Fibroblast of skin of right quadriceps (primary cell): ENCODE measurements at places on chromosomes 6 and 20.
A peak's percentile ranks its signal among the peaks of the same experiment; 100 is the strongest.

GRCh38 chr6:41424370-41425058, 89.1 kb downstream of the NCR2 start:
- DNase-seq, result peak; percentile 77

GRCh38 chr6:137877606-137878005, 10.5 kb downstream of the TNFAIP3 start:
- DNase-seq, result no peak

GRCh38 chr20:62427172-62428001, at the start of gene RBBP8NL:
RBBP8NL (minus strand) TSS chr20:62427539; CDS start chr20:62419647, 7,892 bp downstream.
- DNase-seq, result no peak

DNA sequence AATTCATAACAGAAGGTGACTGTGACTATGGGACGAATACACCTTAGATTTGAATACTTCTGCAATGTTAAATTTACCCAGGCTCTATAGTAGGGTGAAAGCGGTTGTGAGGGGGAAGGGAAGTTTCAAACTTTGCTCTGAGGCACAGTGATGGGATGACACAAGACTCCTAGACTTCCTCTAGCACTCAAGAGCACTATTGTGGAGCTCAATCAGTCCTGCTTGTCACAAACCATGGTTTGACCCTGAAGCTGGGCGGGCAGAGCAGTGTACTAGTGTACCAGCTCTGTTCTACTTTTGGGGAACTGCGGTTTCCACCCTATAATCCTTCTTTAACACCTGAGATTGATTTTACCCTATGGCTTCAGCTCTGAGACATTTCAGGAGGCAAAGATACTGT, 17.1 kb downstream of the TRIM27 start:
- DNase-seq, result no peak

DNA sequence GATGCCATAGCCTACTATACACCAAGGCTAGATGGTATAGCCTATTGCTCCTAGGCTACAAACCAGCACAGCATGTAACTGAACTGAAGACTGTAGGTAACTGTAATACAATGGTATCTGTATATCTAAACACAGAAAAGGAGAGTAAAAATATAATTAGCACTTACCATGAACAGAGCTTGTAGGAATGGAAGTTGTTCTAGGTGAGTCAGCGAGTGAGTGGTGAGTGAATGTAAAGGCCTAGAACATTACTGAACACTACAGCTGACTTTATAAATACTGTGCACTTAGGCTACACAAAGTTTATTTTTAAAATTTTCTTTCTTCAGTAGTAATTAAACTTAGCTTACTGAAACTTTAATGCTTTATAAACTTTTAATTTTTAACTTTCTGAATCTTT, 129.5 kb downstream of the BTBD9 start:
- peak; percentile 56 for DNase-seq

GRCh38 chr6:121042766-121043165, 291.5 kb downstream of the TBC1D32 start:
- DNase-seq, result no peak

DNA sequence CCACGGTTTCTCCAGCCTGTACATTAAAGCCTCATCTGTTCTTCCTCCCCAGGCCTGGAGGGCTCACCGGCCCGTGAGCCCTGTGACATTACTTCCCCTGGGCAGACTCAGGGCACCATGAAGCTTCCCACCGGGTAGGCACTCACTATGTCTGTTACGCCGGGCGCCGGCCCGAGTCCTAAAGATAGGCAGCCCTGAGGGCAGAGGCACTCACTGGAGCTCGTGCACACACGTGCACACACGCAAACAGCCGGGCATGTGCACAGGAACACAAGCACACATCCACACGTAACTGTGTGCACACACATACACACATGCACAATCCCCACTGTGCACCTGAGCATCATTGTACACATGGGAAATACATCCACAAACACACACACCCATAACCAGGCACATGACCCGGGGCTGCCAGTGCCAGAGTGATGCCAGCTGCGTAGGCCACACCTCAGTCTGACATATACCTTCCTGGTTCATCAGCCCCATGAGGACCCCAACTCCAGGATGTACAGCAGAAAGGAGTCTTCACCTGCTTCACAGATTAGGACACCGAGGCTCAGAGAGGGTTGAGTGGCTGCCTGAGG, 83.7 kb downstream of the YTHDF1 start:
- no peak for DNase-seq

GRCh38 chr6:130161683-130162404, 60.9 kb downstream of the SAMD3 start:
- DNase-seq, result no peak

DNA sequence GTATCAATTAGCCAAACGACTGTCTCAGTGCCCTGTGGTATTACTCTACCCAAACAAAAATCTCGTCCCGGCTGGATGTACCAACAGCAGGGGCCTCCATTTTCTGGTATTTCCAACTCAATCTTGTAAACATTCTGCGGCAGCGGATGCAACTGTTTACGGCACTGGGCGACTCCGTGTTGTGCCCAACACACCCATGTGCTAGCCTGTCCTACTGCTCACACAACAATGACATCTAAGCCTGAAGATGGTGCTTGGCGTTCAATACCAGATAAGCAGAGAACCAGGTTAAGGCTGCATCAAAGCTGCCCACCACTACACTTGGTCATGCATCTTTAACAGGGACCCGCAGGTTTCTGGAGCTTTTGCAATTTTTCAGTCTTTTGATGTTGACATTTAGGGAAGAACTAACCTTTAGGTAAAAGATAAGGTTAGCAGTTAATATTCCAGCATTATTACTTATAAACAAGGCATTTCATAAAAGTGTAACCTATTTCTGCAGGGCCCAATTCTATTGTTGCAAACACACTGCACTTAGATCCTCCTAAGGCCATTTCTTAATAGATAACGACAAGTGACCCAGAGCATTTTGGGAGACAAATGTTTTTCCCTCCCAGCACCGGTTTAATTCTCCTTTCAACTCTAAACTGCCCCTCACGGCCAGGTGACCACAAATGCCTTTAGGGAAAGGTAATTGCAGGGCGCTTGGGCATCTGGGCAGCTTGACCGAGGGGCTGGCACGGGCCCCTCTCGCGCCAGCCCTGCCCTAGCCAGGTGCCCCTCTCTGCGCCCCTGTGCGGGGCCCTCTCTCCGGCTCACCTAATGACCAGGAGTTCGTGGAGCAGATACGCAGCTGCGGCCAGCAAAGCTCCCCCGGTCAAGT, 945 bp downstream of the FAXC start:
- no peak for DNase-seq

DNA sequence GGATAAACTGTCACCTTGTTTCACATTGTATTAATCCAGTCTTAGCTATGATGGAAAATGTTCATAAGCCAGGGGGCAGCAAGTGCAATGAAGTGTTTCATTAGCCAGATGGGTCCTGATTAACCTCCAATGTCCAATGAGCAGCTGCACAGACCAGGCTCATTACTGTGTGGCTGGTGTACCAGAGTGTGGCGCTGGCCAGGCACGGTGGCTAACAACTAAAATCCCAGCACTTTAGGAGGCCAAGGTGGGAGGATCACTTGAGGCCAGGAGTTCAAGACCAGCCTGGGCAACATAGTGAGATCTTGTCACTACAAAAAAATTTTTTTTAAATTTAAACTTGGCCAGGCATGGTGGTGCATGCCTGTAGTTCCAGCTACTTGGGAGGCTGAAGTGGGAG, 201.7 kb upstream of the FOXQ1 start:
- DNase-seq, result no peak

GRCh38 chr20:19991854-19992253, 25.3 kb upstream of the NAA20 start:
- DNase-seq, result no peak

GRCh38 chr6:80363501-80364122, 257.1 kb downstream of the BCKDHB start:
- peak; percentile 70 for DNase-seq

- DNase-seq, result peak; percentile 20
These were observed 23.0 kb upstream of the IYD start for GRCh38 chr6:150345781-150346180.

DNA sequence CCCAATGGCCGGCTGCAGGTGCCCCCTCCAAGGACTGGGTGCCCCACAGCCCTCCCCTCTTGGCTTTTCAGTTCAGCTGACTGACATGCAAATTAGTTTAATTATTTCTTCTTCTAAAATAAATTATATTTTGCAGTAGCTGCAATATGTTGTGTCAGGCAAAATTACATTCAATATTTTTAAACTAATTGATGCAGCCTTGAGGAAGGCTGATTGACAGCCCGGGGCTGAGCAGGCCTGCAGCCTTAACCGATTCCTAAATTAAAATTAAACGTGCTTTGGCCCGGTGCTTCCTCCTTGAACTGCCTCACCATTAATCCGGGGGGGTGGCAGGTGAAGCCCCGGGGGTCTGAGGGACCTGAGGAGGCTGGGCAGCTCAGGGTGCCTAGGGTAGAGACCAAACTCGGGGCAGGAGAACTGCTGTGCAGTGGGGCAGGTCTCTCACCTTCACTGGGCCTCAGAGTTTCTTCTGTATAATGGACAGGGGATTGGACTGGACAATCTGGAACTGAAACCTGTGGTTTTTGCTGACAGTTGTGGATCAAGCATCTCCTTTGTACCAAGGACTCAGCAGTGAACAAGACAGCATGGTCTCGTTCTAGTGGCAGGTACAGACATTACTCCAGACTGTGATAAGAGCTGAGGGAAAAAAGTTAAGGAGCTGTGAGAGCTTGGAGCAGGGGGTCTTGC, 72.5 kb downstream of the CD40 start:
- no peak for DNase-seq

DNA sequence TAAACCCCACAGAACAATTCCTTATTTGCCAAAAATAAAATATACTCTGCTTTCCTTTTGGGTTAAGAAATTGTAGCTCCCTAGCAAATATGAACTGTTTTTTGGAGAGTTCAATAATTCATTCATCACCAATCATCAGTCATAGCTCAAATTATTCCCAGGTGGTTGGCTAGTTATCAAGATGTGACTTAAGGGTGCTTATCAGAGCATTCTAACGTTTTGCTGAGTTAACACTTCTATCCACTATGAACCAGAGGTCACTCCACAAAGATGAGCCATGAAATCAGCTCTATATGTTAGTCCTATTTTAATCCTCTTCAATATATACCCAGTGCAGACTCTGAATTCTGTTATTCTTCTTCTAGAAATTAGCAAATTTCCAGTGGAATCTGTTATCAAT, 379.1 kb downstream of the TENT5A start:
- peak; percentile 50 for DNase-seq

GRCh38 chr20:62740286-62741141, 31.9 kb downstream of the NTSR1 start:
- peak; percentile 91 for DNase-seq

DNA sequence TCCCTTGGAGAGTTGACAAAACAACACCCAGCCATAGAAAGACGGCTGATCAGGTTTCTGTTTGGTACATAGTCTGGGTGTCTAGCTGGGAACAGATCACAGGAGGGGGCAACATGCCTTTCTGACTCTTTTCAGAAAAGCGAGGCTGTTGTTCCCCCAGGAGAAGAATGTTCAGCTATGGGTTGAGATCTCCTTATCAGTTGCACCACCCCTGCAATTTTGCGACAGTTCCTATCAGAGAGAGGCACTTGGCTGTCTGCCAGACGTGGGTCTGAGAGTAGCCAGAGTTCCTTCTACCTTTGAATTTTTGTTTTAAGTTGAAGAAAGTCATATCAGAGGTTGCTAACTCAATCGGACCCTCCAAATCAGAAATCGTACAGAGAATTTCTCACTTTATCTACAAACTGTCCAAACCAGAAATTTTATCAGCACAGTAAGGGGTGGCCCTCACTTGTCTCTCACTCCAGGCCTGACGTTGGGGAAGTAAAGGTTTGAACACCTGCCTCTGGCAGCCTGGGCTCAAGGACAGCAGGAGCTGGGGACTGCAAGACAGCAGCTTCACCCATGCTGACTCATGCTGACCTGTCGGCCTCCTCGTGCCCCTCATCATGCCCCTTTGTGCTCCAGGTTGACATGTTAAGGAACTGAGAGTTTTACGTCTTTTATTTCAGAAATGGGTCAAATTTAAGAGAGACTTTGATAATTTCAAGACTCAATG, 42.3 kb downstream of the TMC2 start:
- DNase-seq, result no peak

- no peak for DNase-seq
These were observed 150.5 kb downstream of the UNC5CL start for GRCh38 chr6:40888456-40888990.

DNA sequence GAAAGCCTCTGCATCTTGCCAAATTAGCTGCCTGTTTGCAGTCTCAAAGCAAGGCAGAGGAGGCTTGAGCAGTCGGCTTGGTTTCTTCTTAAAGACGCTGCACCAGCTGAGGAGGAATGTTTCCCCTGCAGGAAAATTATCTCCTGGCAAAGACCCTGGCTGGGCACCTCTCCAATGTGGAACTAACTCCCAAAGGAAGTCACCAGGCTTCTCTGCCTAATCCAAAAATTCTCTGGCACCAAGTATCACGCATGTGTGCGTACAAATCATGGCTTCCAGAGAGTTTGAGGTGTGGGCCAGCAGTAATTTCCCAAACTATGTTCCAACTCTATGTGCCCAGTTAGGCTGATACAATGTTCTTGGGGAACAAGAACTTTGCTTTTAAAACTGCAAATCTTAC, 176.2 kb downstream of the KIF16B start:
- peak; percentile 17 for DNase-seq

GRCh38 chr20:63900413-63900812, 5.5 kb downstream of the DNAJC5 start:
- DNase-seq, result no peak

DNA sequence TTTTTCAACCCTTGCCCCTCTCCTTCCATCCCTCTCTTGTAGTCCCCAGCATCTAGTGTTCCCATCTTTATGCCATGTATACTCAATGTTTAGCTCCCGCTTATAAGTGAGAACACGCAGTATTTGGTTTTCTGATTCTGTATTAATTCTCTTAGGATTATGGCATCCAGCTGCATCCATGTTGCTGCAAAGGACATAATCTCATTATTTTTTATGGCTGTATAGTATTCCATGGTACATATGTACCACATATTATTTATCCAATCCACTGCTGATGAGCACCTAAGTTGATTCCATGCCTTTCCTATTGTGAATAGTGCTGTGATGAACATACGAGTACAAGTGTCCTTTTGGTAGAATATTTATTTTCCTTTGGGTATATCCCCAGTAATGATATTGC, 66.8 kb downstream of the UNC5CL start:
- DNase-seq, result no peak

GRCh38 chr6:133966654-133967329, 13.8 kb downstream of the TBPL1 start:
- DNase-seq, result no peak

- peak; percentile 49 for DNase-seq
These were observed 4.7 kb upstream of the GJA1 start for GRCh38 chr6:121430514-121431460.

DNA sequence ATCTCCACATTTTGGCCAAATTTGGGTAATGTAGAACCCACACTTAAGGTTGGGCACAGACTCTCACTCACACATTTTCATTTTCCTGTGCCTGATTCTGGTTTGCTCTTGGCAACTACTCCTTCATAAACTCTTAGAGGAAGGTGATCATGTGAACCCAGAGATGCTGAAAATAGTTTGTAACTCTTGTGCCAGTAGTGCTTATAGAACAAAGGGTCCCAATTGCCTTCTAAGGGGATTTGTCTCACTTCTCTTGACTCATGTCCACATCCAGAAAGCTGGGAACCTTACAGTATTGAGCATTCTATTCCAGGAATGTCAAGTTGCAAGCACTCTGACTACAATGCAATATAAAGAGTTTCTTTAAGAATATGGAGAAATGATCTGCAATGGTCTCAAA, 62.0 kb upstream of the TASP1 start:
- no peak for DNase-seq

- DNase-seq, result peak; percentile 90
These were observed 202.7 kb downstream of the CLIC5 start for GRCh38 chr6:45812922-45813321.
